Spinal cord (tissue), 10 donors: ENCODE measurements at places on chromosomes 7 and 10. TPM values are rescaled to one million over a fixed set of nuclear protein-coding genes. Genes with fewer than 3 reads are reported as not detected.

The ANKRD16 gene
- total RNA-seq = 10.1 TPM

DNA sequence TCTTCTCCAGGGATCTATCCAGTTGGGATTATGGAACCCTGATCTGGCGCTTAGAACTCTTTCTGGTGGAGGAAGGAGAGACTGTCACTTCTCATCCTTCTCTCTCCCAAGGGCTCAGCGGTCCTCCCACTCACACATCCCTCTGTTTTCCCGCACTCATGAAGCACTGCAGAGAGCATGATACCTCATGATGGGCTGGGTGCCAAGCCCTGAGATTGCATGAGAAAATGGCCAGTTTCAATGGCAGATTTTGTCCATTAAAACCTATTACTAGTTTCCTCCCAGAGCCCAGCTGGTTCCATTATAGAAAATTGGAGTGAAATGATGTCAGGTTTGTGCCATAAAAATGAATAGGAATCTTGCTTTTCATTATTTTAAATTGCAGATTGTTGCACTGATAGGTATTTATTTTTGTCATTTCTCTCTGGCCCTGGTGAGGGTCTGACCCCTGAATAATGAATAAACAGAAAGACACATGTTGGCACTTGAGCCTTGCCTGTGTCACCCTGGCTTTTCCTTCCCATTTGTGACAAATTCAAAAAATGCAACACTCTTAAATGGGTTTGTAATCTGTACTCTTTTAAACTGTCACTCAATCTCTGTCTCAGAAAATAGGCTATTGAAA, 1151.1 kb downstream of the TYW1 start:
- no peak for DNase-seq

DNA sequence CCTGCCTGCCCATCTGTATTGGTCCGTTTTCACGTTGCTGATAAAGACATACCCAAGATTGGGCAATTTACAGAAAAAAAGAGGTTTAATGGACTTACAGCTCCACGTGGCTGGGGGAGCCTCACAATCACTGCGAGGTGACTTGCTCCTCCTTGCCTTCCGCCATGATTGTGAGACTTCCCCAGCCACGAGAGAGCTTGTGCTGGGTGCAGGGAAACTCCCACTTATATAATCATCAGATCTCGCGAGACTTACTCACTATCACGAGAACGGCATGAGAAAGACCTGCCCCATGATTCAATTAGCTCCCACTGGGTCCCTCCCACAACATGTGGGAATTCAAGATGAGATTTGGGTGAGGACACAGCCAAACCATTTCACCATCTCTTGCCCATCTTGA, 111.8 kb downstream of the MYL10 start:
- no peak for DNase-seq

The HOXA1 gene
- total RNA-seq = 1.4 TPM

DNA sequence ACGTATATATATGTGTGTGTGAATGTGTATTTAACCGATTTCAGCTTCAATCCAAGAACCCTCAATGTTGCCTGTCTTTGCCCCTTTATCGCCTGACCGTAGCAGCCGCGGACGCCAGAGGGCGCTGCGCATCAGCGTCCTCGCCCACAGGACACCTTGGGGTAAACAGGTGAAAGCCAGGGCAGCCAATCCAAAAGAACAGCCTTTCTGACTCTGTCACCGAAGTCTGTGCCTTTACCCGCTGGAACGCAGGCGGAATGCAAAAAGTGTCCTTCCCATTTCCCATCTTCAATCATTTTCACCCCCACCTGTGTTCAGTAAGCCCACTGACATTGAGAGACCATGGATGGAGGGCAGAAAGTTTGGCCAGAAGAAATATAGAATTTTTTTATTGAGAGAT, 3.6 kb downstream of the NXPH1 start:
- no peak for DNase-seq

The FAM237B gene
- not detected for total RNA-seq

The PLCE1 gene
- 23.3 TPM for total RNA-seq

- no peak for DNase-seq
Measured at GRCh38 chr10:102745157-102745556, 1.4 kb downstream of the WBP1L start.

The MACC1 gene
- total RNA-seq = 0.28 TPM

GRCh38 chr7:108313086-108313485, 143.2 kb downstream of the NRCAM start:
- no peak for DNase-seq

DNA sequence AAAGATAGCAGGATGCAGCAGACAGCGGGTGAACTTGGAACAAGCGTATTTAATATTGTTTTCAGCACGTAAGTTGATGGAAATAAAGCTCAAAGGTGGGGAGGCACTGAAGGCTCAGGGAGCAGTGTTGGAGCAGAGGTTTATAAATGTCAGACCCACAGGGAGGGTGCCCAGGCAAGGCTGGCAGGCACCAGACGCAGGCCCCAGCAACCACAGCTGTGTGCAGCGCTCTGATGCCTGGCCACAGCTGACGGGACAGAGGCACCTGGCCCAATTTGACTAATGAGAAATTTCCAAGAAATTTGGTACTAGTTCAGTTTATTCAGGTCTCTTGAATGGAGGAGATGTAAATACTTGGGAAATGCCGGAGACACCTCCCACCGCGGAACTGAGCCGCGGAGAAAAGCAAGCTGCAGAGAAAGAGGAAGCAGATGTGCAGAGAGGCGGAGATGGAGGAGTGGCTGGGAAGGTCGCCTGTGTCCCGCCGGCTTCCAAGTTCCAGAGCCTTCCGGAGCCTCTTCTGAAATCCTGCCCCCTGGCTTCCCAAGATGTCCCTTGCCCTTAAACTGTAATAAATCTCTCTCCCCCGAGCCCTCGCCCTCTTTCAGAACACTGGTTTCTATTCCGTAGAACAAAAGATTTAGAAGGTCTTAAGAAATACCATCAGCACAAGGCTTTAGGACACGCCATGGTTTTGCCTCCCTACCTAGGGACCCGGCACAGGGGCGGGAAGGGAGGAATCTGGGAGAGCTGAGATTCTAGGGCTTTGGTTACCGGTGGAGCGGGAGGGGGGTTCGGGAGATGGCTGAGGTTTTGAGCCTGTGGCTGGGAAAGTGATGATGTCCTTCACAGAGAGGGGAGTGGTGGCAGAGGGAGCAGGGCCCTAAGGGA, 38.4 kb upstream of the PLXNA4 start:
- DNase-seq = peak; percentile 17

DNA sequence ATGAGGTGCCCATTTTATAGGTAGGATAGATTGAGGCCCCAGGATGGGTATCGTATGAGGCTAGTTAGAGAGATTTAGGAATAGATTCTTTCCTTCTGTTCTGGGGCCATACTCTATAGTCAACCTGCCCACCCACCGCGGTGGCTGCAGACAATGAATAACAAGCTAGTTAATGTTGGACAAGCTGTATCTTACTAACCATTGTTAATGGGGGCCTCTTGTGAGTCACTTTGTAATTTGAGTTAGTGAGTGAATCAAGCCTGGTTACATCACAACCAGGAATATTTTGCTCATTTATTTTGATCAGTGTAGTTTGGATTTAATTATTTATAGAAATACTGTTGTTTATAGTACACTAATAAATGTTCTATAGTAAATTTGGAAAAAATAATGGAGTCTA, 7.3 kb downstream of the SORCS3 start:
- DNase-seq = no peak

DNA sequence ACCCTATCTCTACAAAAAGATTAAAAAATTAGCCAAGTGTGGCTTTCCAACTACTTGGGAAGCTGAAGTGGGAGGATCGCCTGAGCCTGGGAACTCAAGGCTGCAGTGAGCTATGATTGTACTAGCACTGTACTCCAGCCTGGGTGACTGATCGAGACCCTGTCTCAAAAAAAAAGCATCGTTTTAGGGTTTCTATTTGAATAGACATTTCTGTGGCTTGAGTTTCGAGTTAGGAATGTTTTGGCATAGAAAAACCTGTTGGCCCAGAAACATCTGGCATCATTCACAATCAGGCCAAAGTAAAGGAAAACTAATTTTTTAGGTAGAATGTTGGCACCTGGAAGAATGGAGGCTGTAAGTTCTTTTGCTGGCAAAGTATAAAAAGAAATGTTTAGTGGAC, 72.4 kb downstream of the AUTS2 start:
- no peak for DNase-seq

The RADIL gene
- 4.8 TPM for total RNA-seq

GRCh38 chr7:44284216-44284615, 41.2 kb downstream of the CAMK2B start:
- DNase-seq = no peak

- DNase-seq = peak; percentile 35
Measured at GRCh38 chr10:63798599-63799498, 277.6 kb downstream of the REEP3 start.

The VSTM4 gene
- 40.5 TPM for total RNA-seq

GRCh38 chr10:119687192-119688032, 36.2 kb downstream of the BAG3 start:
- peak; percentile 70 for DNase-seq
